ENCODE measurements at places on chromosomes 2 and 18.

DNA sequence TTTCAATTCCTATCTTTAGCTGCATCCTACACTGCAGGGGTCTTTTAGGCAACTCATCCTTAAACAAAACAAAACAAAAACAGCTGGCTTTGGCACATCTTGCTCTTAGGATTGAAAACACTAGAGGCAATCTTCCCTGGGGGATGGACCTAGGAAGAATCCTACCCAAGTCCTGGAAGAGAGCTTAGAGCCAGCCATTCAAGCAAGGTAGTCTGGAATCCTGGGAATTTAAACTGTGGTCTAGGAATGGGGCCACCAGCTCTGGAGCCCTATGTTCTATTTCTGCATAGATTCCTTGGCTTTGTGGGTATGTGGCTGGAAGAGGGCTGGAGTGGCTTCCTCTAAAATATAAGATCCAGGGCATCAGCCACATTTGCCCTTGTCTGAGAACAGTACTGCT lies 27.7 kb downstream of the MYL1 start:
- no peak for DNase-seq

GRCh38 chr18:34697891-34698290 lies 12.2 kb upstream of the DTNA start:
- DNase-seq = no peak

- DNase-seq = no peak
These were observed 413.0 kb downstream of the CDH2 start for GRCh38 chr18:27763936-27764335.

- DNase-seq = no peak
These were observed 135.1 kb upstream of the MYCN start for GRCh38 chr2:15805206-15805605.

- peak; percentile 68 for DNase-seq
These were observed at the start of gene UNC80 for GRCh38 chr2:209771474-209772289. TSS of gene UNC80 (plus strand) at chr2:209771832. CDS start at chr2:209772073, 241 bp downstream.

GRCh38 chr18:65498605-65499004 lies 252.2 kb upstream of the CDH7 start:
- no peak for DNase-seq

GRCh38 chr18:57533006-57533867 lies 53.3 kb downstream of the FECH start:
- no peak for DNase-seq

GRCh38 chr2:96580771-96581170 lies 44.2 kb downstream of the ARID5A start:
- no peak for DNase-seq

GRCh38 chr2:232997749-232998665 lies 15.0 kb downstream of the NGEF start:
- DNase-seq = no peak

DNA sequence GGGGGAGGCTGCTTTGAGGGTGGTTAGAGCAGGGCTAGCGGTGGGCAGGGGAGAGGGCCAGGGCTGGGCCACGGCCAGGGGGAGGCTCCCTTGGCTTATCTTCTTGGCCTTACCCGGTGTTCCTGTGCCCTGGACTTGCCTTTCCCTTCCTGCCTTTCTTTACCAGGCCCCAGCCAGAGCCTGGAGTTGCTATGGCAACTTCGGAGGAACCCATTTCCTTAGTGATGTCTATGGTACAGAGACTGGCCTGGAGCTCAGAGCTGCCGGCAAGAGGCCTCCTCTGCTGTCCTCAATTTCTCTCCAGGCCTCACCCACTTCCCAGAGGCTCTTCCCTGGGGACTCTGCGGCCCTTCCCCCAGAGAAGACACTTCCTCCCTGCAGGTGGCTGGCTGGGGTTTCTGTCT lies 11.5 kb downstream of the SPEG start:
- no peak for DNase-seq

DNA sequence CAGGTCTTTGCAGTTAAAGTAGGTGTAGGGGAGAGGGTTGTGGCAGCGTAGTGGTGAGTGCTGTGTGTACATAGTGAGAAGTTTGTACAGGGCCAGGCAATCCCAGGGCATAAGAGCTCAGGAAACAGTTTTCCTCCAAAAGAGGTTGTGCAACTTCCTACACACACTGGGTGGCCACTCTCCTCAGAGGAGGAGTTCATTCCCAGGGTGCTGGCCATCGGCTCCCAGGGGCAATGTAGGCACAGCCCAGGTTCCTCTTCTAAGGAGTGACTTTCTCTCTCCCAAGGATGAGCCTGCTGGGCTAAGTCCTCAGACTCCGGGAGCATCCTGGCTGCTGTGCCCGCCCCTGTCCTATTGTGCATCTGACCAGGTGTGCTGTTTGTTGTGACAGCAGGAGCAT lies 3.0 kb downstream of the ACOXL start:
- no peak for DNase-seq

DNA sequence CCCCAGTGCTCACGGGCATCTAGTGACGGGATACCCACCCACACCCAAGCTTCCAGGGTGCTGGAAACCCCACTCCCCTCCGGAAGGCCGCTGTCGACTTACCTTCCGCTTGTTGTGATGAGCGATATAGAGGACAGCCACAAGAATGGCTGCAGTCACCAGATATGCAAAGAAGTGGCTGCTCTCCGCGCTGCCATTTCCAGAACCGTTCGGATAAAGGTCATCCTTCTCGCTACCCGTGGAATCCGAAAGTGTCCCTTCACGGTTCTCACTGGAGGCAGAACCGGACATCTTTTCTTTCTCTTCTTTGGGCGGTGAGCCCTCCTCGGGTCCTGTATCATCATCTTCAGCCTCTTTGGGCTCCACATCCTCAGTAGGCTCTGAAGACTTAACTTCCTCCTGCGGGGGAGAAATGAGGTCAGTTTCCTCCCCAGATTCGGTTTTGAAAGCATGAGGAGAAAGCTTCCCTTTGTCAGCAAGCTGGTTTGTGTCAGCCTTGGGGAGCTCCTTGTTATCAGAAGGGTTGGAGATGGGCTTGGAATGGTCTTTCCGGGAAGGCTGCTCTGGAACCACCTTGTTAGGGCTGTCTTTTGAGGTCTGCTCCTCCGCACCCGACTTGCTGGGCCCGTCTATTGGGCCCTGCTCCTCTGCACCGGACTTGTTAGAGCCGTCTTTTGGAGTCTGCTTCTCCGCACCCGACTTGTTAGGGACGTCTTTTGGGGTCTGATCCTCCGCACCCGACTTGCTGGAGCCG lies 1.2 kb downstream of the TGOLN2 start:
- DNase-seq = no peak

DNA sequence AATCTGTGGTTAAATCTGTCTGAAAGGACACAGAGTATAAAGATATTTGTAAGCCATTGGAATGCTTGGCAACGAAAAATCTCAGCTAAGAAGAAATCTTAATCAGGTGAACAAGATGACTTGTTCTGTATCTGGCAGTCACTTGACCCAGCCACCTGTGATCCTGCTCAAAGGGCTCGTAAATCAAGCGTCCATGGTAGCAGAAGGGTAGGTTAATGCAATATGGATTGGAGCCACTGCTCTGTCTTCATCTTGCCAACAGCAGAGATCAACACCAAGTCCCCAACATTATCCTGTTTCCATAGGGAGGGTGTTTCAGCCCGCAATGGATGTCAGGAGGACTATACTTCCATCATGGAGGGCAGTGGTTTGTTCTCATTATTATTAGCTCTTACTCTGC lies 378.4 kb downstream of the CDH7 start:
- no peak for DNase-seq

DNA sequence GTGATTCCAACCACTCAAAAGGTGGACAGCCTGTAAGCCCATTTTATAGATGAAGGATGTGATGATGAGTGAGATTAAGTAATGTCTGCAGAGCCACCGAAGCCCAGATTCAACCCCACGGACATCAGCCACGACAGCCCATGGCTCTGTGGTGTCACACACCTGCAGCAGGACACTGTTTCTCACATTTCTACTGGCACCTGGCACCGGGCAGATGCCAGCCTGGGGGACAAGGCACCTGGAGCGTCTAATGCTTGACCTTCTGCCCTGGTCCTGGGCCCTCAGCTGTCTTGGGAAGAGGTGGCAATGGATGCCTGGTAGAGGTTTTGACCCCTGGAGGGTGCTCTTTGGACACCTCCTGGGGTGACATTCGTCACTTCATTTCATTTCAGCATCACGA lies 176.3 kb downstream of the ANAPC1 start:
- no peak for DNase-seq

DNA sequence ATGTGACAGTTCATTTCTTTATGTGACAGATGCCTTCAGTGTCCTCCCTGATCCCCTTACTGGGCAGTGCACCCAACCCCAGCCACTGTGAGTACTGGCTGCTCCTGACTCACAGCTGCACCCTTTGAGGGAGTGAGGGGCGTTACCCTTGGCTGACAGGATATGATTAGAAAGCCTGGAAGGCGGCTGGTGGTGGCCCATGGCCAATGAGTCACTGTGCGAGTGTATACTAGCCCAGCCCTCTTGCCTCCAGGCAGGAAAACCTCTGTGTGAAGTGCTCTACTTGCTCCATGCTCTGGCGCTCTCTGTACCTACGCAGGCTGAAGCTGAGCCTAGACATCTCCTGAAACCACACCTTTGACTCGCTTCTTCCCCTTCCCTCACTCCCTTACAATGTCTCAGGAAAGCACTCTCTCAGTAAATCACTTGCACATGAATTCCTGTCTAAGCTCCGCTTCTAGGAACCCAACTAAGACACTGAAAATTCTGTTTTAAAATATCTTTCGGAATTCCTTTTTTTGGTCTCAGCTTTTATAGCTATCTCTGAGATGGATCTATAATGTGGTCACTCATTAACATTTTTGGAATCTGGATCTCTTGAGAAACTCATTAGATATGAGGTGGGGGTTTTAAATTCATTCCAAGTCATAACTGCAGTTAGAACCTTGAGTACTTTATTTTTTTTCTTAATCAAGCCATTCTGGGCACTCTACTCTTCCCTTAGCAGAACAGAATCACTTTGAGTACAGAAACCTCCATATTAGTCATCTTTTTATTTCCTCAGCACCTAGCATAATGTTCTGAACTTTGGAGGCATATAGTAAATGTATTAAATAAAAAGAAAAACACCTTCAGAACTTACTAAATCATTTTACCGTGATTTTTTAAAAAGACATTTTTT lies 25.3 kb upstream of the STAM2 start:
- no peak for DNase-seq

GRCh38 chr2:128911276-128911675 lies 592.6 kb upstream of the HS6ST1 start:
- DNase-seq = no peak

- no peak for DNase-seq
These were observed 59.2 kb downstream of the BCL2 start for GRCh38 chr18:63260380-63260754.

GRCh38 chr2:45728458-45728942 lies 77.0 kb downstream of the PRKCE start:
- DNase-seq = no peak

DNA sequence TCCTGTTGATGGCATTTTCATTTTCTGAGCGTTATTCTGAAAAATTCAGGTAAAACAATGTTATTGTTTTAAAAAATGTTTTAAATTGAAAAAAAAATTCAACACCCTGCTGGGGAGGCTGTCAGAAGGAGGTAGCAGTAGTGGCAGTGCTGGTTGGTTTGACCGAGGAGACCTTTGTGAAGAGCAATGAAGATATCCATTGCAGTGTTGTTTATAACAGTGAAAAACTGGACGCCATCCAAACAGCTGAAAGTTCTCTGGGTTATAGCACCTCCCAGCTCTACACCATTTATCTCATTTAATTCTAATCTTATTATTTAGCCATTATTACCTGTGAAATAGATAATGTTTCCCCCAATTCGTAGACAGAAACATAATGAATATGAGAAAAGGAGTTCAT lies 12.6 kb upstream of the ITM2C start:
- no peak for DNase-seq

GRCh38 chr2:142693171-142693950 lies 184.1 kb upstream of the KYNU start:
- DNase-seq = no peak

GRCh38 chr18:51614033-51614432 lies 416.6 kb upstream of the MEX3C start:
- DNase-seq = no peak

GRCh38 chr2:144890828-144891227 lies 370.9 kb upstream of the ZEB2 start:
- DNase-seq = no peak

DNA sequence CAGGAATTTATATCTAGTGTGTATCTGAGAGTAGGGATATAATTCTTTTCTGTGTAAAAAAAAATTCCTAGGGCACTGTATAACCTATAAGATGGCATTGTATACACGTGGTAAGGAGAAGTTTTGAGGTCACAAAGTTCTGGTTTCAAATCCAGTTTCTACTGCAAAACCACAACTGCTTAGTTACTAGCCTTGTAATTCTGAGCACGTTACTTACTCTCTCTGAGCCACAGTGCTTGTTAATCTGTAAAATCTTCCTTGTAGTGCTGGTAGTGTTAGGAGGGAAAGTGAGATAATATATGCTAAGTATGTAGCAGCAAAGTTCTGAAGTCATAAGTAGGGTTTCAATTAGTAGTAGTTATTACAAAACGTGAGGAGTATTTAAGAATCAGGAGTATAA lies 175.4 kb downstream of the SATB2 start:
- DNase-seq = no peak

DNA sequence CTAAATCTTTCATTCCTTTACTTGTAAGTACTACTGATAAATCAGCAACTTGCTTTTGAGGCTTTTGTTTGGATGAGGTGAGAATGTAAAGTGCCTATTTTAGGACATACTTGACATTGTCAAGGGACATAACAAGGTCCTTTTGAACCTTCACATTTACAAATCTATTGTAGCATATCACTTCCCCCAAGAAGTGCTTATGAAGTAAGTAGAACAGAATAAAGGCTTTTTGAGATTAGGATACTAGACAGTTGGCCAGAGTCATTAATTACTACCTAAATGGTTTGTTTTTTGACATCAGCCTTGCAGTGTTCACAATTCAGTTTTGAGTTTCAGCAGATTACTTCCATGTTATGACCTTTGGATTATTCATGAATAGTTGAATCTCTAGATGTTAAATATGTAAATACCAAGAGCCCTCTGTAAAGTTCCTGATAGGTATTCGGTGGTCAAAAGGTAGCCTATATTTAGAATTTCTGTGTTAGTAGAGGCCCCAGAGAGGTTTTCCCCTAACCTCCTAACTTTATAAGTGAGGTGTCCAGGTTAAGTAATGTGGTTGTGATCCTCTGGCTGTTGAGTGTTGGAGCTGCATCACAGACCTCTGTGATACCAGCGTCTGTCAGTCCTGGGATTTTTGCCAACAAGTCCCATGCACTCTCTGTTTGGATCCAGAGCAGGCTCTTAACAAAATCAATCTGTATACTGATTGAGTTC lies 67.2 kb downstream of the LCLAT1 start:
- DNase-seq = no peak

Measured in WERI-Rb-1 (cell line).